ENCODE measurements at places on chromosomes 6 and 20. TPM values are rescaled to one million over a fixed set of nuclear protein-coding genes. Genes with fewer than 3 reads are reported as not detected.

BEND3 gene
- total RNA-seq: 2.5 TPM

- H3K4me3 ChIP-seq: no peak overlapping the region
- DNase-seq: no peak
- H3K4me1 ChIP-seq: no peaks in the 10 kb centered on the region
- no peaks in the 10 kb centered on the region for H3K36me3 ChIP-seq
- H3K27me3 ChIP-seq: no peaks in the 10 kb centered on the region
- no peak overlapping the region for H3K27ac ChIP-seq
These were observed 552.7 kb downstream of the C6orf118 start for GRCh38 chr6:164756723-164757122.

- no peak overlapping the region for H3K4me3 ChIP-seq
- no peaks in the 10 kb centered on the region for H3K27me3 ChIP-seq
- H3K36me3 ChIP-seq: no peaks in the 10 kb centered on the region
- H3K27ac ChIP-seq: no peak overlapping the region
- H3K4me1 ChIP-seq: no peaks in the 10 kb centered on the region
These were observed 59.4 kb downstream of the ME1 start for GRCh38 chr6:83371423-83371822.

GRCh38 chr20:12177657-12178293 is 260.1 kb downstream of the BTBD3 start:
- no peak for DNase-seq
- H3K4me1 ChIP-seq: no peaks in the 10 kb centered on the region
- H3K27me3 ChIP-seq: no peaks in the 10 kb centered on the region
- no peaks in the 10 kb centered on the region for H3K36me3 ChIP-seq
- no peak overlapping the region for H3K4me3 ChIP-seq
